ENCODE measurements at places on chromosomes 6 and 20.

DNA sequence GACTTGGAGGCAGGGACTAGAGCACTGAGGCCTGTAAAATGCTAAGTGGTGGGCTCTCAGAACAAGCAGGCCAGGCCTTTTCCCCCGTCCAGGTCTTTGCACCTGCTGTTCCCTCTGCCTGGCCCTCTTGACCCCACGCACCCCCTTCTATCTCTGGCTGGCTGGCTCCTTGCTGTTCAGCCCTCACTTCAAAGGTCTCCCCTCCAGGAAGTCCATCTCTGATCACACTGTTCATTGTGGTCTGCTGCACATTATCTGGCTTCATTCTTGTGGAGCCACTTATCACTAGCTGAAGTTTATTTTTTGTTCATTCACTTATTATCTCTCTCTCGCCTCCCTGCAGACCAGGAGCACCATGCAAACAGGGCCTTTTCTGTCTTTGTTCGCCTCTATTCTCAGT is 24.5 kb downstream of the SLC13A3 start:
- no peak for DNase-seq

DNA sequence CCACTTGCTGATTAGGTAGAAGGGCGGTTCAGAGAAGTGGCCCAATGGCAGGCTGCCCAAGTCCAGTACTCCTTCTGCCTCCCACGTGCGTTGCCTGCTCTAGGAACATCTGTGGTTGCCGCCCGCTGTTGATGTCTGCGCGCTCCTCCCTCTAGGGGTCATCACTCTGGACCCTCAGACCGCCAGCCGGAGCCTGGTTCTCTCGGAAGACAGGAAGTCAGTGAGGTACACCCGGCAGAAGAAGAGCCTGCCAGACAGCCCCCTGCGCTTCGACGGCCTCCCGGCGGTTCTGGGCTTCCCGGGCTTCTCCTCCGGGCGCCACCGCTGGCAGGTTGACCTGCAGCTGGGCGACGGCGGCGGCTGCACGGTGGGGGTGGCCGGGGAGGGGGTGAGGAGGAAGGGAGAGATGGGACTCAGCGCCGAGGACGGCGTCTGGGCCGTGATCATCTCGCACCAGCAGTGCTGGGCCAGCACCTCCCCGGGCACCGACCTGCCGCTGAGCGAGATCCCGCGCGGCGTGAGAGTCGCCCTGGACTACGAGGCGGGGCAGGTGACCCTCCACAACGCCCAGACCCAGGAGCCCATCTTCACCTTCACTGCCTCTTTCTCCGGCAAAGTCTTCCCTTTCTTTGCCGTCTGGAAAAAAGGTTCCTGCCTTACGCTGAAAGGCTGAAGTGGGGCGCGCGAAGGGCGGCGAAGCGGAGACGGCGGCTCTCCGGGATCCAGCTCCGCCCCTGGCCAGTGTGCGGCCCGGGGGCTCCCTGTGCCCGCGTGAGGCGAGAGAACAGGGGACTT is 8.5 kb downstream of the TRIM15 start:
- DNase-seq = no peak

DNA sequence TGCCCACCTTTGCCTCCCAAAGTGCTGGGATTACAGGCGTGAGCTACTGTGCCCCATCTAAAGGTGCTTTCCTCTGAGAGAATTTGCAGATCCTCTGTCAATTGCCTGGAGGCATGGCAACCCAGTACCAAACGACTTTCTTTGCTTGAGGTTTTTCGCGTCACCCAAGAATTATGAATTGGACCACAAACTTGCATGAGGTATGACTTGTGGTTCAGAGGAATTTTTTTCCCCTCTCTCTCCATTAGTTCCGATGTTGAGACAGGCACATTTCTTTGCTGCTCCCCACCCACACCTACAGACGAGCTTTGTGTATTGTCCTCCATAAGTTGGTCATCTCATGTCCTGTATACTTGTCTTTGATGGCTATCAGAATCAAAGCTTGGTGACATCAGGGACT is 11.8 kb upstream of the SCAF8 start:
- DNase-seq = no peak

DNA sequence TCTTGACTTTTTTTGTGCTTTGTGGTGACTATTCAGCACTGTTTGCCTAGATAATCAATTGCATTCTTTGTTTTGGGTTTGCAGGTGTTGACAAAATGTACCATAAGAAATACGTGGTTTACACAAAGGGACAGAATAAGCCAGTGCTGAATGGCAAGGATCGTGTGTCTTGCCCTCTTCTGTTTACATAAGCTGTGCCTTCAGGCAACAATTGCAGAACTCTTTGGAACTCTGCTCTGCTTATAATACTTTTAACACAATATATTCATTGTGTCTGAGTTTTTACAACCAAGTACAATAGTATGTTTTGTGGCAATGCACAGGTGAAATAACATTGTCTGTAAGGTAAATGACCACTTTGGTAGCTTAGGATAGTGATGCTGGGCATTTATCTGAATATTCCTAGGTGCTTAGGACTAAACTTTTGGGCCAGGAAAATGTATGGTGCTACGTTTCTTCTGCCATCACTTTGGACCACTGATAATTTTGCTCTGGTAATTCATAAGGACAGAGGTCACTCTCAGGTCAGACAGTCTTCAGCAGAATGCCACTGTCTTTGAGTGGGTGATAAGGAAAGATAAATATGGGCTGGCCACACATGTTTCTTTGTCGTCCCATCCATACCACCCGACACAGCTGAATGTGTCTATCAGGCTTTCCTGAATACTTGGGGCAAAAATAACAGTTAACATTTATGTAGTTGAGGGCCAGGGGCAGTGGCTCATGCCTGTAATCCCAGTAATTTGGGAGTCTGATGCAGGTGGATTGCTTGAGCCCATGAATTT is 344.6 kb upstream of the IMPG1 start:
- no peak for DNase-seq

DNA sequence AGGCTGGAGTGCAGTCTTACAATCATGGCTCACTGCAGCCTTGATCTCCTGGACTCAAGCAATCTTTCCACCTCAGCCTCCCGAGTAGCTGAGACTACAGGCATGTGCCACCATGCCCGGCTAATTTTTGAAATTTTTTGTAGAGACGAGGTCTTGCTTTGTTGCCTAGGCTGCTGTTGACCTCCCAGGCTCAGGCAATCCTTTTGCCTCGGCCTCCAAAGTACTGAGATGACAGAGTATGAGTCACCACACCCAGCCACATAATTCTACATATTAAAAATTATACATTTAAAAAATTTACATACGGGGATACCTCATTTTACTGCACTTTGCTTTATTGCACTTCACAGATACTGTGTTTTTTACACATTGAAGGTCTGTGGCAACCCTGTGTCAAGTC is 115.1 kb downstream of the MAN1A1 start:
- no peak for DNase-seq

DNA sequence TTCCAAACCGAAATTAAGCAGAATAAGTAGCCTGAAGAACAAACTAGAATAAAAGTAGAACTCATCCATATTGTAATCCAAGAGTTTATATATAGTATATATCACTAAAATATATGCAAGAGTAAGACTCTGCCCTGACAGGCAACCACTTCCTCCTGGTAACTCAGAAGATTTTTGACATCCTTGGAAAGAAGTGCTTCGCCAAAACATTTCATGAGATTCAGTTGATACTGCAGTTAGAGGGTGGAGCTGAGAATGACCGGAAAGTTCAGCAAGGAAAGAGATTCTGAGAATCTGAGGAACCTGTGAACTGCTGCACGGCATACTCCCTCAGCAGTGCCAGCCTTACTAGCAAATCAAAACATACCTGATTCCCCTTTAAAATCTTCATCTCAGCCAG is 79.6 kb downstream of the CDK19 start:
- DNase-seq = no peak

GRCh38 chr20:51326201-51326819 is 216.2 kb downstream of the NFATC2 start:
- DNase-seq = peak; percentile 41
